ENCODE measurements at places on chromosomes 5 and 9.

DNA sequence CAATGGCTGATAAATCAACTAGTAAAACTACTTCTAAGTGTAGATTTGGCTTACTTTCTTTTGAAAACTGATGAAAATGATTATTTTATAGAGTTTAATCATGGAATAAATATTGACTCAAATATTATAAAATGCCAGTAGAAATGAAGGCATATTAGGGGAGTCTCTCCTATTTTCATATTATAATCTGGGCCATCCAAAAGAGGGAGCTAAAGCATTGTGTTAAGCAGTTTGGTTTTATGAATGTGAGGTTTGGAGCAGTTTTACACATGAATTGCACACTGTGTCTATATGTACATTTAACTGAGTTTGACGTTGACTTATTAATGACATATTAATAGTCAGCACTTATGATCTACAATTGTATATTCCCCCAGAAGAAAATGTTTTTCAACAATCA lies 17.4 kb downstream of the CDH9 start:
- no peak for DNase-seq

- no peak for DNase-seq
Measured at GRCh38 chr5:173535166-173535975, 81.1 kb downstream of the BOD1 start.

- no peak for DNase-seq
Measured at GRCh38 chr9:82081496-82081895, 92.9 kb downstream of the SPATA31D1 start.

- no peak for DNase-seq
Measured at GRCh38 chr9:19156805-19157204, 29.5 kb upstream of the PLIN2 start.

DNA sequence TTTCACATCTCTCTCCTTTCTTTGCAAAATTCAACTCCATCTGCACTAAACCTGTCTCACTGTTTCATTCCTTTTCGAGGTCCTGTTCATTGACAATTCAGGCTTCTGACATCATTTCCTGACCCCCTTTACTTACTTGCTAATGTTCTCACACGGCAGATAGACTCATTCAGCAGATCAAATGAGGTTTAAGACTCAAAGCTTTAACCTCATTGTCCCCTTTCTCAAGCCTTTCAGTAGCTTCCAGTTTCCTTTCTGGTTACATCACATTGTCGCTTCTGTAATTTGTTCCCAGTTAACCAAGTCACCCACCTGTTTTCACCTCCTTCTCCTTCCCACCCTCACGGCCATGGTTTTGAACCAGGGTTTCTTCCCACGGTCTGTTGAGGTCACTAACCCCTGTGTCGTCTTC lies 143.4 kb upstream of the OTULINL start:
- no peak for DNase-seq

- DNase-seq: no peak
Measured at GRCh38 chr5:122263352-122264030, 48.5 kb upstream of the SNCAIP start.

GRCh38 chr5:80048084-80048780 lies 13.1 kb downstream of the THBS4 start:
- no peak for DNase-seq

DNA sequence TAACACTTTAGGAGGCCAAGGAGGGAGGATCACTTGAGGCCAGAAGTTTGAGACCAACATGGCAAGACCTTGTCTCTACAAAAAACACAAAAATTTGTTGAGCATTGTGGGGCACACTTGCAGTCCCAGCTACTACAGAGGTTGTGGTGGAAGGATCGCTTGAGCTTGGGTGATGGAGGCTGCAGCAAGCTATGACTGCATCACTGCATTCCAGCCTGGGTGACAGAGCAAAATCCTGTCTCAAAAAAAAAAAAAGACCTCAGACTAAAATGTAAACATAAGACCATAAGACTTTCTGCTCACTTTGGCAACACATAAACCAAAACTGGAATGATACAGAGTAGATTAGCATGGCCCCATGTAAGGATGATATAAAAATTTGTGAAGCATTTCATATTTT lies 24.6 kb upstream of the NANS start:
- no peak for DNase-seq

DNA sequence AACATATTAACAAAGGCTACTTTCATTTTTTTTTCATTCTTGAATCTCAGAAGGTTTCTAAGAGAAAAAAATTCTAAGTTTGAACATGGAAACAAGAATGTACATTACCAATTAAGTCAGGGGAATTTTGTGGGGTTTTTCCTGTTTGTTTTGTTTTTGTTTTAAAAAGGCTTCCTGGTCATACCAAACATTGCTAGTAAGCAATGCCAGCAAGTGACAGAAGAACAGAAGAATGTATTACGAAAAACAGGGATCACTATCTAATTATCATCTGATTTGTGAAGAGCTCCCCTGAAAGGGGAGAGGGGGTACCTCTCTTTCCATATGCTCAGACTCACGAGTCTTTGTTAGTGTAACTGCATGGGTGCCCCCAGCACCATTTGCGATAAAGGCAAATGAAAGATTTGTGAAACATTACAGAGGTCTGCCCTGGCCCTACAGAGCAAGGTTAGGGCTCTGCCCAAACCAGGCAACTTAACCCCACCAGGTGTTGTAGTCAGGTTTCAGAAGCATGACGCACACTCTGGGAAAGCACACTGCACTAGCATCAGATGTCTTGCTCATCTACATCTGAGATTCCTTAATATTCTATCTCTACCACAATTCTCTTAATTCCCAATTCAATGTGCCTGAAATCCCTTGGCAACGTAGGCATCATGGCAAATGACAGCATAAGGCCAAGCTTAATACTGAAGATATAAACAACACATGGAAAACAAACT lies 268.2 kb downstream of the MLLT3 start:
- no peak for DNase-seq

GRCh38 chr5:177176175-177176711 lies 42.7 kb downstream of the NSD1 start:
- no peak for DNase-seq
